ENCODE measurements at places on chromosomes 1 and 21.
A peak's percentile ranks its signal among the peaks of the same experiment; 100 is the strongest.

- DNase-seq, result no peak
These were observed 45.3 kb downstream of the F3 start for GRCh38 chr1:94496076-94496755.

GRCh38 chr1:177909416-177909815 lies 60.4 kb downstream of the SEC16B start:
- DNase-seq, result no peak

DNA sequence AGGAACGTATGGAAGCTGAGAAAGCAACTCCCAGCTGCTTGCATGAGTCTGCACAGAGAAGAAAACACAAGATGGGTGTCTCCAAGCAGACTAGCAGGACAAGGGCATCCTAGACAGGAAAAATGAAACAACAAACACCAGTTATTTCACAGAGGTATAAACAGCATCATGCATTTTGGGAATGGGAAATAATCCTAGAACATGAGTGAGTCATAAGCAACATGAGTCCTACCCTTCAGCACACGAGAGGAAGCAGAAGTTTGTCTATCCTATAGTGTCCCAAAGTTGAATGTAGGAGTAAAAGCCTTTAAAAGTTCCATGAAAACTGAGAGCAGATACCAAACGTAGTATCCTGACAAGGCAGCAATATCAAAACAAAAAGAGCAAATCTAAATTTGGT lies 11.3 kb upstream of the FRRS1 start:
- no peak for DNase-seq

DNA sequence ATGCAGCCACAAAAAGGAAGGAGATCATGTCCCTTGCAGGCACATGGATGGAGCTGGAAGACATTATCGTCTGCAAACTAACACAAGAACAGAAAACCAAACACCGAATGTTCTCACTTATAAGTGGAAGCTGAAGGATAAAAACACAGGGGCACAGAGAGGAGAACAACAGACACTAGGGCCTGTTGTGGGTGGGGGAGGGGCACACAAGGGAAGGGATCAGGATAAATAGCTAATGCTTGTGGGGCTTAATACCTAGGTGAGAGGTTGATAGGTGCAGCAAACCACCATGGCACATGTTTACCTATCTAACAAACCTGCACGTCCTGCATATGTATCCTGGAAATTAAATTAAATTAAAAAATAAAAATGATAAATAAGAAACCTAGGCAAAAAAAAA lies 969.9 kb downstream of the TTLL7 start:
- no peak for DNase-seq

DNA sequence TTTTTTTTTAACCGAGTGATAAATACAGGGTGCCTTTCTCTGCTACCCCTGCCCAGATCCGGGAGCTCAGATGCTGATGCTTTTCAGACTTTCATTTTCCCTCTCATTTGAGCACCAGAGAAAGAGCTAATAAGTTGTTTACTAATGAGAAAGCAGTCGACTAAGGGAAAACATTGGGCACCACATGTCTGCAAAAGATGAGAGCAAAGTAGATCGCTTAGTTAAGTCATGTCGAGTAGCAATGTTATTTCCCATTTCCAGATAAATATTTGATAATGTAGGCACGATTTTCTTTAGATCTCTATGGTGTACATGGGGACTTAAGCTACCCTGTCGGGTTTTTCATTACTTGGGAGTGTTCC lies 1.2 kb downstream of the PKN2 start:
- DNase-seq, result peak; percentile 16

DNA sequence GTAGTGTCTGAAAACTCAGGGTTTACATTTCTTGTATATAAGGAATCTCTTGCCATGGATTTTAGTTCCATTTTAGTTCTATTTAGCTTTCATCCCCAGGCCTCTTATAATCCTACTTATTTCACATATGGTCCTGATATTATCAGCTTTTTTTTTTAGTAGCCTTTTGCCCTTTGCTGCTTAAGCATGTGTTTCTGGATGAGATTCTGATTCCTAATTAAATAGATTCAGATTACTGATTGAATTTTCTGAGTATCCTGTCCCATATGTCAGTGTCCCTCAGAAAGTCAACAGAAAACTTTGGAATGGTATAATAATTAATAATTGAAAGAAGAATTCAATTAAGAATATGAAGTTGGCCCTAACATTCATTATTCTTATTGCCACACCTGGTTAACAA lies 134.7 kb upstream of the HOOK1 start:
- DNase-seq, result no peak

DNA sequence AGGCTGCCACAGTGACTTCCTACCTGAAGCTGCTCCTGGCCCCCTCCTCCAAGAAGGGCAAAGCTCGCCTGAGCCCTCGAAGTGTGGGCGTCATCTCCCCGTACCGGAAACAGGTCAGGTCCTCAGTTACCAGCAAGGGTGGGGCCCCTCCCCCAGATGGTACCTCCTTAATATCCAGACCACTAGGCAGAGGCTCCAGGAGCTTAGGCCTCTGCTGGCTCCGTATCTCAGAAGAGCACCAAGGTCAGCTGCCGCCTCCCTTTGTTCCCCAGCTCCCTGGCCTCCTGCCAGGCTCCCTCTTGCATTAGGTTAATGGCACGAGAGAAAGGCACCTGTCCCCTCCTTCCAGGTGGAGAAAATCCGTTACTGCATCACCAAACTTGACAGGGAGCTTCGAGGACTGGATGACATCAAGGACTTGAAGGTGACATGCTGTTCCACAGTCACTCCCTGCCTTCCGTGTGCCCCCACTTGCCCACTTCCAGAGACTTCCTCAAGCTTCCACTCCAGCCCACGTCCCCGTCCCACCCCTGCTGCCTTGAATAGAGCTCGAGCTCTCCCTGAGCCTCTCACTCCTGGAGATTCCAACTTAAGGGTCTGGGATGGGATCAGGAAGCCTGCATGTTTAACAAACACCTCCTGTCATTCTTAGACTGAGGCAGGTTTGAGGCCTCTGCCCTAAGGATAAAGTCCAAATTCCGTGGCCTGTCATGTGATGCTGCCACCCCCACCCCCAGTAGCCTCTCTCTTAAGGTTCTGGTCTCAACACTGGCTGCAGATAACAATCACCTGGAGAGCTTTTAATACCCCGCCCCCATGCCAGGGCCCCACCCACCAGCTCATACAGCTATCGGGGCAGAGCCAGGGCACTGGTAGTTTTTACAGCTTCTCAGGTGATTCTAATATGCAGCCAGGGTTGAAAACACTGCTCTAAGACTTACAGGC lies 8.3 kb downstream of the RHOC start:
- DNase-seq, result no peak

GRCh38 chr1:32126770-32127169 lies 18.9 kb downstream of the KPNA6 start:
- DNase-seq, result no peak

DNA sequence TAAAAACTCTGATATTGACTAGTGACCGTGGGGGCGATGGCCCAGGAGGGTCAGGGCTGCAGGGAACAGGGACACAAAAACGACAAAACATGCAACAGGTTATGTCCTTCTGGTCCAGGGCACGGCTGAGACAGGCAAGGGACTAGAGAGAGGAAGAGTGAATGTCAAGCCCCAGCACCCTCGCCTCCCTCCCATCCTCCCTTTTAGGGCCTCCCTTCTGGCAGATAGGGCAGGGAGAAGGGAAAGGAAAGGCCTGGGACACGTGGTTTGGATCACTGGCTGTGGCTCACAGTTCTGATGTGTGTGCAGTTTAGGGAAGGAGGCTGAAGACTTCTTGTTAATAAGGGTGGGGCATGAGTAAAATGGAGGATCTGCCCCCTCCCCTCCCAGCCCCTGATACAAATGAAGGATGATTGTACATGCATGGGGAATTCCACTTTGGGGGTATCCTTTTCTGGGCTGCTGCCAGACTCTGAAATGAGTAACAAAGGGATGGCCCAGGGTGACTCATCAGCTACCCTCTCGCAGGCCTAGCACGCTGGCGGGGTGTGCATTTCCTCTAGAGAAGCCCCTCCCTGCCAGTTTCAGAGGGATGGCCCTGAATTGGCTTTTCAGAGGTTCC lies 14.2 kb downstream of the CAPN2 start:
- peak; percentile 88 for DNase-seq

DNA sequence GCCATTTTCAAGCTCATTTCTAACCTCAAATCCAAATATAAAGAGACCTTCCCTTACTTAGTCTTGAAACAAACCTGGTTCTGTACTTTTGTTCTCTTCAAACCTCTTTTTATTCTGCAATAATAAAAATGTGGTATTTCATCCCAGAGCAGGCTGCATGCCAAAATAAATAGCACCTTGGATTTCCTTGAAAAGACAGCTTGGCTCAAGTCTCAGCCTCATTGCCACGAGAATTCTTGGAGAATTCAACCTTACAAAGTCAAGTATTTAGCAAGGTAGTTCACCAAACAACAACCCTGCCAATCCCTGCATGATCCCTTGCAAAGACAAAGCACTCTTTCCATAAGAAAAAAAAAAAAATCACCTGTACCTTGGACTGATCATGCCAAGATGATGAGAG lies 33.8 kb downstream of the KANK4 start:
- DNase-seq, result no peak

DNA sequence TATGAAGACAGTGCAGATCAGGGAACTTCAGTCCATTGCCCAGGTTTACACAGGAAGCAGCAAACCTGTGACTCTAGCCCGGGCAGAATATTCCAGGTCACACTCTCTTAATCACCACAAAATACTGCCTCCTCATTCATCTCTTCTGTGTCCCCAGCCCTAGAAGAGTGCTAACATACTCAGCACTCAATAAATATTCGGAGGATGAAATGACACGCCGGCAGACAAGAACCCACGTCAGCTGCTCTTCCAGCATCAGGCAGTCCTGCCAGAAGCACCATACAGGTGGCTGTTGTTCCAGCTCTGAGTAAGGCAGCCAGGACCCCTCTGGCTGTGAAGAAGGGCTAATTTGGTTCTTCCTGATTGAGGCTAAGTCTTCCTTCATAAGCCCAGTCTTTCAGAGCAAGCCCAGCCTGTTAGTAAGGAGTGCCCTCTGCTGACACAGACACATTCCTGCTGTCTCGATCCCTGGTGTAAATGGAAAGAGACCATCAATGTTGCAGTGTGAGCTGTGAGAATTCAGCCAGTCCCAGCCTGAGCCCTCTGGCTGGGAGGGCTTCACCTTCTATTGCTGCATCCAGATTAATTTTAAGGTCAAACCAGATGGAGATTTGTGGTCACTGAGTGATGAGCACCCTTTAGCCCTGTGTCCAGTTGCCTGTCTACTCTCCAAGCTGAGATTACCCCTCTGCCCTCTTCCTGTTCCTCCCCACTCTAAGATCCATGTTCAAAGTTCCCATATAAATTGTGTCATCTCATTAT lies 45.0 kb upstream of the KIRREL1 start:
- DNase-seq, result no peak

- DNase-seq, result no peak
These were observed 10.5 kb upstream of the OLIG1 start for GRCh38 chr21:33059380-33059841.

DNA sequence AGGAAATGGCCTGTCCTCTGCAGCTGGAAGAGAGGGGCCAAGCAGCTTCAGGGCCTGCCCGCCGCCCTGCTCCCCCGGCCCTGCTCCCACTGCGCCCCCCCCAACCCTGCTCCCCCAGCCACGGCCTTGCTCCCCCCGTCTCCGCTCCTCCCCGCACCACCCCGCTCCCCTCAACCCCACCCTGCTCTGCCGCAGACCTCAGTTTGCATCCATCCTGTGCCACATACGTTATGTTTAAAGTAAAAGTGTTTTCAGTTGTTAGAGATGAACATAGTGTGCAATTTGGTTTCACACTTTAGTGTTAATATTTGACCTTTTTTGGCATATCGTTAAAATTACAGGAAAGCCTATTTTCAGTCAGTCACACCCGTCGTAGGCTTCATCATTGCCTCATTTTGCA lies 34.1 kb upstream of the DIP2A start:
- peak; percentile 31 for DNase-seq

GRCh38 chr1:61175976-61176375 lies 93.6 kb downstream of the NFIA start:
- DNase-seq, result no peak

- no peak for DNase-seq
These were observed 291.3 kb downstream of the NTNG1 start for GRCh38 chr1:107432108-107432507.

GRCh38 chr1:55284856-55285255 lies 69.7 kb upstream of the USP24 start:
- DNase-seq, result peak; percentile 34

- no peak for DNase-seq
These were observed 3.8 kb downstream of the TRIM62 start for GRCh38 chr1:33177996-33178540.

DNA sequence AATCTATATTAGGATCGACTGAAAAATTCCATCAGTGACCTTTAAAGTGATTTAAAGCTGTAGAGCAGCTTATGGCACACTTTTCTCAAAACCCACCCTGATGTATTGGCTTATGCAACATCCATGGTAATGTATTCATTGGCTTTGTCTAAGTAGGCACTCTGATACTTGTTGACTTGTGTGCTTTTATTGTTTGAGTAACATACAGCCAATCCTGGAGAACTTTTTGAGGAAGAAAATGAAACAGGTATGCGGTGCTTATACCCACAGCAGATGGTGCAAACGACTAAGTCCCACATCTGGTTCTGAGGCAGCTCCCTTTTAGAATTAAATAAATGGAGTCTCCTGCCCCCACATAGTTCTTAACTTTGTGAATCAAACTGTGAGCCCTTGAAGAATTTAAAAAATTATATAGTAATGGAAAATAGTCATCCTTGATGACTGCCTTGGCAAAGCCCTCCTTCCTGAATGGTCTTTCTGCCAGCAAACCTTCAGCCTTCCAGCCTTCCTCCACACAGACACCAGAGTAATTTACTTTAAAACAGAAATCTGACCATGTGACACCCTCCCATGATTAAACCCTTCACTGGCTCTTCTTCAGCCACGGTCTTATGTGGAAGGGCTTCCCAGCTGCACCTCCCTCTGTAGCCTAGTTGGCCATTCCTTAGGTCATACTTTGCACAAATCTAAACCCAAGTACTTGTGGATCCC lies 116.0 kb downstream of the BCAR3 start:
- DNase-seq, result no peak

DNA sequence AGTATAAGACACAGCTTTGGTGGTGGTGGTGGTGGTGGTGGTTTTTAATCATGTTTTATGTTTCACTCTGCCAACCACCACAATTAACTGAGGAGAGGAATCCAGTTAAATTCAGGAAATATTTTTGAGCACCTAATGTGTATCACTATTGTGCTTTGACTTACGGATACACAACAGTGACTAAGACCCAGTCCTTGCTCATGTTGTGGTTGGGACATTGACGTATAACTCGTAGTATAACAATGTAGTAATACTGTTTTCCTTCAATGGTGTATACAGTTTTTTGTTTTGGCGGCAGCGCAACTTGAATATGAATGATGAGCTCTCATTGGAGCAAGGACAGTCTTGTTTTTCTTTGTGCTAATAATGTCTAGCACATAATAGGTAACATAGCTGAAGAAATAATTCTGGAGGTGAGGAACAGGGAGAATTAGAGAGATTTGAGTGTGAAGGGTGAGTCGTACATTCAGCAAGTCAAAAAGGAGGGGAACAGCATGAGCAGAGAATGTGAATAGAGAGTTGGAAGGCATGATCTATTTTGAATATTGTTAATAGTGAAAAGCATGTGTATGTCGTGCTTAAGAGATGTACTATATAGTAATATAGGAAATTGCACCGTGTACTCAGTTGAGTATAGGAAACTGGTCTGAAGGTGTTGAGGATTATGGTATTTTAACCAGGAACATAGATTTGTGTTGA lies 5.5 kb downstream of the CACYBP start:
- no peak for DNase-seq

GRCh38 chr1:204443871-204444581 lies 32.4 kb upstream of the PPP1R15B start:
- DNase-seq, result no peak
